ENCODE measurements at places on chromosomes 6 and 20. TPM values are rescaled to one million over a fixed set of nuclear protein-coding genes. Genes with fewer than 3 reads are reported as not detected.

DNA sequence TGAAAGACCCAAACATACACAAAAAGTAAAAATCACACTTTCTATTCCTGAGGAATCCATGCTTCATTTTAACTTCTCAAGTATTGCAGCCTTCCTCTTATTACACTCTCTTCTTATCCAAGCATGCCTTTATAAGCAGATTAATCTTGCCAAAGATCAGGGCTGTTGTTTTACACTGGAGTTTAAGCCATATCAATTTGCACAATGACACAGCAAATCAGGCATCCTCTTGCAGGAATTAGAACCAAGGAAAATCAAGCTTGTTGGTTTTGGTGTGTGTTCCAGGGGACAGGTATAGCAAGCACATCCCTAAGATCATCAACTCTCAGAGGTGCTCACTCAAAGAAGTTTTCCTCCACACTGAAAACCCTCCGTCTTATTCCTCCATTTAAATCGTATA is 69.5 kb downstream of the CYP39A1 start:
- H3K4me1 ChIP-seq, result no peaks in the 10 kb centered on the region
- no peaks in the 10 kb centered on the region for H3K36me3 ChIP-seq
- DNase-seq, result no peak

GRCh38 chr6:42017021-42017643 is 33.2 kb upstream of the TAF8 start:
- H3K27ac ChIP-seq, result no peak overlapping the region
- DNase-seq, result no peak
- H3K4me1 ChIP-seq, result peaks cover 9% of the 10 kb centered on the region
- H3K4me3 ChIP-seq, result no peak overlapping the region
- no peaks in the 10 kb centered on the region for H3K27me3 ChIP-seq
- H3K36me3 ChIP-seq, result no peaks in the 10 kb centered on the region

- peaks cover 29% of the 10 kb centered on the region for H3K4me1 ChIP-seq
- no peaks in the 10 kb centered on the region for H3K36me3 ChIP-seq
- DNase-seq, result peak; percentile 86
- H3K27me3 ChIP-seq, result no peaks in the 10 kb centered on the region
- H3K4me3 ChIP-seq, result peak overlapping the region; percentile 18
- H3K27ac ChIP-seq, result peak overlapping the region; percentile 91
These were observed 699 bp upstream of the HSPA1B start for GRCh38 chr6:31826793-31827285.

DNA sequence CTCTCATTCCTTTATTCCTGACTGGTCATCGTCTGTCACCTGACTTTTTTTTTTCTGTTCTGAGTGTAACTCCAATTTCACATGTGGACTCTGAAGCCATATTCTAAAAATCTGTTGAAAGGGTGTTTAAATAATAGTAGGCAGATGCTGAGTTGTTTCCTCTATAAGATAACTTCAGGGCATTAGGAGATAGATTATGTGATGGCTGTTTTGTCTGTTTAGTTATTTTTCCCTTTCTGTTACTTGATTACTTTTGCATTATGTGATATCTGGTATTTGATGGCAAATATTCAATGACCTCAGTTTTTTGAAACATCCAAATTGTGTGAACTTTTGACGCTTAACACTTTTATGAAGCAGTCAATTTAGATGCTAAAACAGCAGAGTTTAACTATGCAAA is 486.0 kb downstream of the BCKDHB start:
- no peak overlapping the region for H3K4me3 ChIP-seq
- H3K4me1 ChIP-seq, result no peaks in the 10 kb centered on the region
- DNase-seq, result no peak
- H3K36me3 ChIP-seq, result no peaks in the 10 kb centered on the region
- H3K27me3 ChIP-seq, result no peaks in the 10 kb centered on the region

- H3K36me3 ChIP-seq, result no peaks in the 10 kb centered on the region
- peak overlapping the region; percentile 85 for H3K4me3 ChIP-seq
- peak; percentile 48 for DNase-seq
- no peak overlapping the region for H3K27ac ChIP-seq
- peaks cover 86% of the 10 kb centered on the region for H3K27me3 ChIP-seq
- H3K4me1 ChIP-seq, result peaks cover 11% of the 10 kb centered on the region
These were observed 1.6 kb upstream of the HEY2 start for GRCh38 chr6:125747589-125748405.

The DEFB132 gene
- not detected for total RNA-seq

The ZNF217 gene
- total RNA-seq, result 32.4 TPM

DNA sequence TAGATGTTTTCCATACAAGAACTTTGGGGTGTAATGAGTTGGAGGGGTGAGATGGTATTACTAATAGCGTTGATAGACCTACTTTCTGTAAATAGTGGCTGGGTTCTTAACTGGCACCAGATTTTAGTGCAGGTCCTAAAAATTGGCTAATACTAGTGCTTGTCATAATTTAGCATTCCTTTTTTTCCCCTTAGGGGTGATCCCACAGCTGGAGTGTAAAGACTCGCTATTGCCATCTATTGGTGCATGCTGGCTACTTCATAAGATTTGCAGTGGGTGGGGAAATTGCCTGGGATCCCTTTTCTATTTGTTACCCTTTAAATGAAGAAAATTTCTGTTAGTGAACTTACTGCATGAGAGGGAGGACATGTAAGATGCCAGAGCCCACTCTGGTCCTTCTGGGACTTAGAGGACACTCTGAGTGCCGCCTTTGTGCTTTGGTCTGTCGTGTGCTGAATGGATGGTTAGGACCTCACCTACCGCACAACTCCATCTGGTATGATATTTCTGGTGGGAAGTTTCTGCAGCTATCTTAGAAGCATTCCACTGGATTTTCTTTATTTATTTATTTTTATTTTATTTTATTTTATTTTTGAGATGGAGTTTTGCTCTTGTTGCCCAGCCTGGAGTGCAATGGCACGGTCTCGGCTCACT is 195.5 kb downstream of the JARID2 start:
- H3K36me3 ChIP-seq, result no peaks in the 10 kb centered on the region
- no peak overlapping the region for H3K27ac ChIP-seq
- no peaks in the 10 kb centered on the region for H3K27me3 ChIP-seq

All from hepatocyte (in vitro differentiated cells).